ENCODE measurements at places on chromosomes 6 and 20. TPM values are rescaled to one million over a fixed set of nuclear protein-coding genes. Genes with fewer than 3 reads are reported as not detected.

Gene TENT5A
- 1.1 TPM for total RNA-seq

Gene EPPIN
- total RNA-seq = not detected

Gene TSBP1
- not detected for total RNA-seq

Gene RPP40
- total RNA-seq = 23.9 TPM

Gene CTCFL
- 0.06 TPM for total RNA-seq

Gene MUCL3
- total RNA-seq = 0.06 TPM

Gene ECT2L
- total RNA-seq = not detected

Gene GNRH2
- 0.12 TPM for total RNA-seq

Gene MAP3K5
- total RNA-seq = 2.6 TPM

Gene BTN1A1
- total RNA-seq = 0.03 TPM
